Activated CD8-positive, alpha-beta memory T cell treated with anti-CD3 and anti-CD28 coated beads, Interleukin-2, amount 10 ng/mL, durations not matched to agents 7 days and 5 days (primary cell): ENCODE measurements at places on chromosomes 1 and 21.

DNA sequence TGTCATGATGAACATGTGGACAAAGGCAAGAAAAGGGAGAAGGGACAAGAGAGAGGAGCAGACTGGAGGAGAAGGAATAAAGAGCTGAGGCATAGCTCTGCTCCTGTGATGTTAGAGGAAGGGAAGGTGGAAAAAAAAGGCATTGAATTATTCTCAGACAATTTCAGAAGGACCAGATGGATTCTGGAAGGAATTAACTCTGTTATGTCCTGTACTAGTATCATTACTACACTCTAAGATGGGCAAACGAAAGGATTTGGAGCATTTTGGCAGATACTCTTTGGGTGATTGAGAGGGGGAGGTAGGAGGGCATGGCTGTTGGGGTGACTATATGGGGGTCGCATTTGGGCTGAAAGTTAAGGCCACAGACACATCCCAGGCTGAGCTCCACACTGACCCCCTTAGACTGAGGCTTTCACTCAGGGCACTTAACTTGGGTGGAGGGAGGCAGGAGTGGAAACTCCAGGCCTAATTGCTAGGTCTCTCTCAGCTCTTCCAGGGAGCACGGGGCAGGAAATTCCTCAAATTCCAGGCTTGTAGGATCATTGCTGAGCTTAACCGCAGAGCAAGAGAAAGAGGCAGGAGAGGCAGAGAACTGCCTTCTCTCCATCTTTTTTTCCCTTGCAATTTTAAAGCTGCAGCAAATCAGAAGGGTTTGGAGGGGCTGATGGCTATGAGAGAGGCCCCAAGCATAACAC is 25.9 kb downstream of the KIRREL1 start:
- H3K36me3 ChIP-seq = no peaks in the 10 kb centered on the region
- peaks cover 19% of the 10 kb centered on the region for H3K27me3 ChIP-seq
- H3K4me3 ChIP-seq = no peak overlapping the region
- no peaks in the 10 kb centered on the region for H3K4me1 ChIP-seq
- H3K27ac ChIP-seq = no peak overlapping the region

DNA sequence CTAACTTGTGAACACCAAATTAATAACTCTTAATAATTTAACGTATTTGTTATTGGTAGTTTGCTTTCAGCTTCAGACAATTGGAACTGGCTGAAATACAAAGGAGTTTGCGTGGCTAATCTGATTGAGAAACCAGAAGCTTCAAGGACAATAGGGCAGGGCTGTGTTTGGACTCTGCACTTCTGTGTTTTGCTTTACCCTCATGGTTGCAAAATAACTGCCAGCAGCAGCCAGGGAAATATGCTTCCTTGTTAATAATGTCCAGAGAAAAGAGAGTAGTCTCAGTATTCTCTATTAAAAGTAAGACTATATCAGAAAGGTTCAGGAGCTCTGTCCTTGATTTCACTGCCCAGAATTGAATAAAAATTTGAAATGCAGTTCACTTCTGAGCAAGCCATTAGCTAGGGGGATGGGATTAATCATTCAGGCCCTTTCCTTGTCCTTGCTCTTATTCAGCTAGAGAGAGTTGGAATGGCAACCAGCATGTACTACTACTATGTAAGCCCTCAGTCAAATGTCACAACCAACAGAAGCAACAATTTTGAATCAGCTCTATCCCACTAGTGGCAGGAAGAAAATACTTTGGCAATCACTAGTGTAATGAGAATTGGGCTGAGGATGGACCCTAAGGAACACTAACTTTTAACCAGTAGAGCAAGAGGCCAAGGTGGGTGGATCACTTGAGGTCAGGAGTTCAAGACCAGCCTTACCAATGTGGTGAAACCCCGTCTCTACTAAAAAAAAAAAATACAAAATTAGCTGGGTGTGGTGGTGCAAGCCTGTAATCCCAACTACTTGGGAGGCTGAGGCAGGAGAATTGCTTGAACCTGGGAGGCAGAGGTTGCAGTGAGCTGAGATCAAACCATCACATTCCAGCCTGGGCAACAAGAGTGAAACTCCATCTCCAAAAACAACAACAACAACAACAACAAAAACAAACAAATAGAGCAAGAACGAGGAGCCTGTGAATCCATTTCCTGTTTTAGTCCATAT is 76.8 kb downstream of the POU2F1 start:
- H3K4me3 ChIP-seq = no peak overlapping the region
- DNase-seq = no peak
- H3K27ac ChIP-seq = no peak overlapping the region
- peaks cover 9% of the 10 kb centered on the region for H3K36me3 ChIP-seq
- no peaks in the 10 kb centered on the region for H3K27me3 ChIP-seq
- H3K4me1 ChIP-seq = peaks cover 14% of the 10 kb centered on the region

GRCh38 chr1:110519125-110519810 is at the start of gene KCNA10:
TSS of gene KCNA10 (minus strand) at chr1:110519175. CDS start at chr1:110518787, 388 bp downstream.
- peaks cover 28% of the 10 kb centered on the region for H3K27me3 ChIP-seq
- DNase-seq = no peak
- H3K4me3 ChIP-seq = no peak within 1 kb of the TSS
- H3K27ac ChIP-seq = no peak within 1 kb of the TSS

GRCh38 chr1:9687120-9687873 is 35.8 kb downstream of the PIK3CD start:
- peak overlapping the region; percentile 85 for H3K27ac ChIP-seq
- H3K4me1 ChIP-seq = peaks cover 69% of the 10 kb centered on the region
- DNase-seq = peak; percentile 78
- no peaks in the 10 kb centered on the region for H3K27me3 ChIP-seq
- H3K36me3 ChIP-seq = peaks cover 31% of the 10 kb centered on the region
- peak overlapping the region; percentile 70 for H3K4me3 ChIP-seq

DNA sequence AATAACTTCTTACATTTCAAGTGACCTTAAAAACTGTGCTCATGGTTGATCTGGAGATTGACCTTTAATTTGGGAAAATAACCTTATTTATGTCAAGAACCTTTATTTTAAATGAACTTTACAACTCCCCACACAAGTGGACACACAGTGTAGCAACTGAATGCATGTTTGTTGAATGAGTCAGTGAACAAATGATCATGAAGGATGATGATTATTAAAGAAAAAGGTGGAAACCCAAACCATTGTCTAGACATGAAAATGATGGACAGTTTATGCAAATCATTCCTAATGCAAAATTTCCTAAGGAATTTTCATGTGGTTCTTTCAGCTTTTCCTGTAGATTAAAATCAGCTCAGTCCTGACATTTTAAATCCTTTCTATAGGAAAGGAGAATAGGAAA is 439.8 kb upstream of the RUNX1 start:
- no peaks in the 10 kb centered on the region for H3K36me3 ChIP-seq
- DNase-seq = no peak
- H3K4me3 ChIP-seq = no peak overlapping the region
- peaks cover 4% of the 10 kb centered on the region for H3K4me1 ChIP-seq

GRCh38 chr1:236844499-236845271 is 49.6 kb downstream of the MTR start:
- no peak overlapping the region for H3K4me3 ChIP-seq
- no peaks in the 10 kb centered on the region for H3K4me1 ChIP-seq
- no peak for DNase-seq
- H3K36me3 ChIP-seq = peaks cover 25% of the 10 kb centered on the region
- no peaks in the 10 kb centered on the region for H3K27me3 ChIP-seq
- H3K27ac ChIP-seq = no peak overlapping the region

GRCh38 chr1:102191723-102192122 is 195.0 kb upstream of the OLFM3 start:
- H3K27me3 ChIP-seq = no peaks in the 10 kb centered on the region
- no peak overlapping the region for H3K4me3 ChIP-seq
- no peaks in the 10 kb centered on the region for H3K4me1 ChIP-seq
- DNase-seq = no peak
- H3K27ac ChIP-seq = no peak overlapping the region
- H3K36me3 ChIP-seq = no peaks in the 10 kb centered on the region

DNA sequence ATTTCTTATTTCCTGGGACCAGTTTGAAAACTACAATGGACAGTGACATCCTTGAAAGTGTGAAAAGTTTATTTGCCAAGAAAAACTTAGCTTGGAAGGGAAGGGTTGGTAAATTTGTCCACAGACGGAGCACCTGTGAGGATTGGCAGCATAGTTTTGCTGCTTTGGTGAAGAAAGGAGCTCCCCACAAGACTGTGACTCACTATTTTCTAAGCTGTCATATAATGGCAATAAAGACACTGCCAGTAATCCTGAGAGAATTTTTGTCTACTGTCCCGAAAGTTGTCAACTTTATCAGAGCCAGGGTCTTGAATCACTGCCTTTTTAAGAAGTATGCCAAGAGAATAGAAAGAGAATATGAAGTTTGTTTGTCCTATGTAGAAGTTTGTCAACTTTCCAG is 230.8 kb downstream of the NEGR1 start:
- no peaks in the 10 kb centered on the region for H3K27me3 ChIP-seq
- no peaks in the 10 kb centered on the region for H3K4me1 ChIP-seq
- no peak overlapping the region for H3K4me3 ChIP-seq
- H3K36me3 ChIP-seq = no peaks in the 10 kb centered on the region
- DNase-seq = no peak

- no peak overlapping the region for H3K4me3 ChIP-seq
- peaks cover 38% of the 10 kb centered on the region for H3K4me1 ChIP-seq
- no peak for DNase-seq
- no peaks in the 10 kb centered on the region for H3K27me3 ChIP-seq
Measured at GRCh38 chr1:43711049-43711448, 3.7 kb downstream of the ST3GAL3 start.

- H3K27ac ChIP-seq = no peak overlapping the region
- no peak for DNase-seq
- peaks cover 2% of the 10 kb centered on the region for H3K4me1 ChIP-seq
- no peak overlapping the region for H3K4me3 ChIP-seq
- peaks cover 19% of the 10 kb centered on the region for H3K27me3 ChIP-seq
Measured at GRCh38 chr1:3066250-3066711, 2.7 kb upstream of the PRDM16 start.

DNA sequence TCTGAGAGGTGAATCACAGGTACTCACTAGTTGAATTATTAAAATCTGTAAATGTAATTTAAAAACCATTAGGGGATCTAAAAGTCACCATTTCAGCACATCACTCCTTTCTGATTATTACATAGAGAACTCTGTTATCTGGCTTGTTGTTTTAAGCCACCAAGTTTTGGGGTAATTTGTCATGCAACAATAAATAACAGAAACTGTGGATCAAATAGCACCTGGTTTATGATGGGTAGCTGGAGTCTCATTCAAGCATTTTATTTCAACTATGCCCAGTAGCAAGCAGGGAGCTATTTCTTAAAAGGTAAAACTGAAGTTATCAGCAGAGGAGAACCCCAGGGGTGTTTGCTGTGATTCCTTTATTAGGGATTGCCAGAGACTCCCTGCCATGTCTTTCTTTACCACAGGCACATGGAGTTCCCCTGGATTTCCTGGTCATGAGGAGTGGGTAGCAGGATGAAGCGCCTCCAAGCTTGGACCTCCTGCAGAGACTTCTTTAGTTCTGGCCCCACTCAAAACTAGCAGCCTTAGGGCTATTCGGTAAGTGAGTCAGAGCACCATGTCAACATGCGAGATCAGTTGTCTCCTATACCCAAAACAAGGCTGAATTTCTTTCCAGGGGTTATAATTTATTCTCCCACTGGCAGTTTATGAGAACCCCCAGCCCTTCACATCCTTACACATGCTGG is 179.2 kb downstream of the GIPC2 start:
- H3K36me3 ChIP-seq = no peaks in the 10 kb centered on the region
- H3K27me3 ChIP-seq = peaks cover 2% of the 10 kb centered on the region
- H3K4me3 ChIP-seq = no peak overlapping the region
- no peaks in the 10 kb centered on the region for H3K4me1 ChIP-seq
- no peak for DNase-seq
- no peak overlapping the region for H3K27ac ChIP-seq

DNA sequence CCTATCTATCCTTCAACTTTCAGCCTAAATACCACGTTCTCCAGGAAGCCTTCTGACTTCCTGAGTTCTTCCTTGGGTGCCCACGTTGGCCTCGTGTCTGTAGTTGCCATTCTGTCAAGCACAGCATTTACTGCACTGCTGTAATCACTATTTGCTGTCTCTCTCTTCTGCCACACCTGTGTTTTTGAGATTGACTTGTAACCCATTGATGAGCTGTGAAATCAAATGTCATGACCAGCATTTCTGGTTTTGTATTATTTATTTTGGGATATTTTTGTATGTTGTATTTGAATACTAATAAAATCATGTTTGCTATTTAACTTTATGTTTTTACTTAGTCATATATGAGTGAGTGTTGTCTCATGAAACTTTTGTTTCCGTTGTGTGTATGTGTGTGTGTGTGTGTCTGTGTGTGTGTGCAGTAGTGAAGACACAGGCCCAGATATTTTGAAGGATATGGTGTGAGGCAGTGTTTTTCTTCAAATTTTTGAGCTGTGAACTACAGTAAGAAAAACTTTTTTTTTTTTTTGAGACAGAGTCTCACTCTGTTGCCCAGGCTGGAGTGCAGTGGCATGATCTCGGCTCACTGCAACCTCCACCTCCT is 126.2 kb upstream of the SERBP1 start:
- H3K4me1 ChIP-seq = no peaks in the 10 kb centered on the region
- peaks cover 8% of the 10 kb centered on the region for H3K27me3 ChIP-seq
- no peak overlapping the region for H3K27ac ChIP-seq

DNA sequence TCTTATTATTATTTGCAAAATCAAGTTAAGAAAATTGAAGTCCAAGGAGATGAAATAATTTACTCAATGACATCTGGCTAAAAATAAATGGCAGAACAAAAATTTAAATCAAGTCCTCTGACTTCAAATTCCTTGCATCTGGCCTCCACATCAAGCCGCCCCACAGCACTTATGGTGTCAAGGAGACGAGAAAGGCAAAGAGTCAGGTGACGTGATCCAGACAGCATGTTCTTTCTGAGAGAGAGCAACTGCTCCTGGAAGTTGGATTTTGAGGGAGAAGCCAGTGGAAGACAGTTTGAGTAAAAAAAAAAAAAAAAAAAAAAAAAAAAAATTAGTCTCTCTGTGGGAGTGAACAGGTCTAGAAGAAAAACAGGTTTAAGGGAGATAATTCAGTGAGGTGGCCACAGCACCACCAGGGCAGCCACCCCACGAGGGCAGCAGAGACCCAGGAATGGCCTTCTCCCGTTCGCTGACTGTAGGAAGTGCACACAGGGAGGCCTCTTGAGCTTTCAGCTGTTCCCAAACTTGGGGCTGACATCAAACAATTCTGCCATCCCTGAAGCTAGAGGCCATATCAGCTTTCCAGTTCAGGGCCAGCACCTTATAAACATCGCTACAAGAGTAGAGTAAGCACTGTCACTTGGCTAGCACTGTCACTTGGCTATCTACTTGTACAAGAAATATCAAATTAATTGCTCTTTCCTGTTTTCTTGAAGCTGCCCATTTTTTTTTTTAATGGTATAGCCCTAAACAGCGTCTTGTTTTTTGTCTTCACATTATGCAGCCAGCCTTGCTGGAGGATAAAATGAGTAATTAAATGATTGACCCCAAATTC is 7.8 kb downstream of the C1orf162 start:
- H3K27me3 ChIP-seq = peaks cover 35% of the 10 kb centered on the region
- no peak overlapping the region for H3K4me3 ChIP-seq
- H3K4me1 ChIP-seq = peaks cover 21% of the 10 kb centered on the region
